Adrenal gland (tissue), 19 donors: ENCODE measurements at places on chromosomes 4 and X.

GRCh38 chr4:74369855-74370254, 4.9 kb downstream of the EREG start:
- DNase-seq = no peak

DNA sequence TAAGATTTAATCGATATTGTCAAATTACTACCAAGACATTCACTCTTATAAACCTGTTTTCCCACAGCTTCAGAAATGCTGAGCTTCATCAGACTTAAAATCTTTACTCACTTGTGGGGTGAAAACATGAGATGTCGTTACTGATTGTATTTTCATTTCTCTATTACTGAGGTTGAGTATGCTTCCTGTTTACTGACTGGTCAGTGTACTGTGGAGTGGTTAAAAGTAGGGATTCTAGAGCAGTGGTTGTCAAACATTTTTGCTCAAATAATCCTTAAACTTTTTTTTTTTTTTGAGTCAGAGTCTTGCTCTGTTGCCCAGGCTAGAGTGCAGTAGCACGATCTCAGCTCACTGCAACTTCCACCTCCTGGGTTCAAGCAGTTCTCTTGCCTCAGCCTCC, 50.3 kb downstream of the NSUN7 start:
- no peak for DNase-seq

- no peak for DNase-seq
Measured at GRCh38 chr4:164866817-164867490, 10.0 kb upstream of the APELA start.

GRCh38 chr4:94959307-94959706, 201.6 kb downstream of the BMPR1B start:
- DNase-seq = no peak

DNA sequence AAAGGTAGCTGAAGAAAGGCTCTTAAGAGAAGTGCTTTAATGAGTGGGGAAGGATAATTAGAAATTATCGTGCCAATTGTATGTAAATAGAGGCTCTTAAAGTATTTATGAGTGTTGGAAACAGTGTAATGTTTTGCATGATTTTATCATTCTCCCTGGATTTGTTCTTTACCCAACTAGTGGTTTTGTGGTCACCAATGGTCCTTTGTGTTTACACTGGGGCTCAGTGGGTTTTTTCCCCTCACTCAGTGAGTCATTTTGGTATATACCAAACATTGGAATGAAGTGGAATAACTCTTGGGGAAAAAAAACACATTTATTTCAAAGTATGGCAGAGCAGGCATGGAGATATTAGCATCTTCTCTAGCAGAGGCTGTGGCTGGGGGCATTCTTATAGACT, 20.8 kb upstream of the LGI2 start:
- DNase-seq = no peak

DNA sequence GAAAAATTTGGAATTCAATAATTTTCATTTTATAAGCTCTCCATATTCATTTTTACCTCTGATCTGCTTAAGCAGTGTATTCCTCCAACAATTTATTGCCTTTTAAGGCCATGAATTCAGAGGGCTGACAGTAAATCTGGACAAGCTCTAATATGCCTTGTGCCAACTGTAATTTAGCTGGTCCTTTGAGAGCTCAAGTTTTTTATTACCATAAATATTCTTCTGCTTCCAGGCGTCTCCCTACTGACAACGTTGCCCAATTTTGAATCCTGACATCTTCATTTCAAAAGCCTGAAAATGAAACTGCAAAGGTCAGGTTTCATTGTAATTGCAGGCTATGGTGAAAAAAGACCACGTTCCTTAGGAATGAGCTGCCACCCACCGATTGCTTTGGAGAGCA, 95.8 kb upstream of the GEMIN8 start:
- no peak for DNase-seq
